ENCODE measurements at places on chromosomes 13 and 19. TPM values are rescaled to one million over a fixed set of nuclear protein-coding genes. Genes with fewer than 3 reads are reported as not detected.

DNA sequence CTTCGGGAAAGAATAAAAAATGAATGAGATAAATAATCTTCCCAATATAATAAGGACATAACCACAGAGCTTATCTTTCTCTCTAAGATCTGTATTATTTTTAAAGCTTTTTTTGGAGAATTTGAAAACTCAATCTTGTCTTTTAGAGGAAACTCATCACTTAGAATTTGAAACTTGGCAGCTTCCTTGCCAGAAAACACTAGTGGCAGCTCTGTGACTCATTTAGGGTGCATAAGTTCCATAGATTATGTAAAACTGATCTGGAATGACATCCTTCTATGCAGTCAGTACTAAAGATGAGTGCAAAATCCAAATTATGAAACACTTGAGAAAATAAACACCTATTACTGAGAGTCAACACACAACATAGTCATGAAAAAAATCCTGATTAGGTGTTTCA, 848.0 kb downstream of the DACH1 start:
- no peak for DNase-seq

DNA sequence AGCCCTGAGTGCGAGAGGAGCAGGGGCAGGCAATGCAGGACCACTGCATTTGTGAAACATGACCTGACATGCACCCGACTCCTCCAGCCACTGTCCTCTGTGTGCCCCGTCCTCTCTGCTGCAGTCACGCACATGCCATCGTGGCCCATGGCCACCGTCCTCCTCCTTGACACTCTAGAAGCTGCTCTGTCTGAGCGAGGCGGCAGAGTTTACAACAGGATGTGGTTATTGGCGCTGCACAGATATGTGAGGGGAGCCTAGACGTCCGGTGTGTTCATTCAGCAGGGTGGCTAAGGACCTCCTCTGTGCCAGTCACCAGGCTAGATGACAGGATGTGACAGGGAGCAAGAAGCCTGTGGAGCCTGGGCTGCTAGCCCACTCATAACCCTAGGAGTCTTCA, 277.8 kb downstream of the FOXO1 start:
- DNase-seq: no peak

GRCh38 chr13:35208587-35208986, 266.5 kb downstream of the NBEA start:
- no peak for DNase-seq

DNA sequence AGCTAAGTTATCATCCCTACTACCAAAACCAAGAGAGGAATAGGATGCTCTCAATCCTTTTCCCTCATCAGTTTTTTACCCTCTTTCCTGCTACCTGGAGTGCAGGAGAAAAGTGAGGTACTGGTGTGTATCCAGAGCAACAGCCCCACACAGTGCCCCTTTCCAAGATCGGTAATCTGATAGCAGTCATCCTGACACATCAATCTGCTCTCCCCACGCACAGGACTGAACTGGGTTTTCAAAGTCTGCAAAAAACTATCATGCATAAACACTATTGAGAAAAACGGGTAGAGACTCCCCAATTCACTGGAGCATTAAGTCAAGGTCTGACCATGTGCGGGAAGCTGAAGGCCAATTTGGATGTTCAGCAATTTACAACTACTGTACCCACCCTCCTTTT, 284.8 kb downstream of the RBM26 start:
- DNase-seq: no peak

The FSD1 gene
- 26.0 TPM for total RNA-seq

The SYNGR4 gene
- not detected for total RNA-seq
